Foreskin fibroblast (primary cell): ENCODE measurements at places on chromosomes 12 and 14.

DNA sequence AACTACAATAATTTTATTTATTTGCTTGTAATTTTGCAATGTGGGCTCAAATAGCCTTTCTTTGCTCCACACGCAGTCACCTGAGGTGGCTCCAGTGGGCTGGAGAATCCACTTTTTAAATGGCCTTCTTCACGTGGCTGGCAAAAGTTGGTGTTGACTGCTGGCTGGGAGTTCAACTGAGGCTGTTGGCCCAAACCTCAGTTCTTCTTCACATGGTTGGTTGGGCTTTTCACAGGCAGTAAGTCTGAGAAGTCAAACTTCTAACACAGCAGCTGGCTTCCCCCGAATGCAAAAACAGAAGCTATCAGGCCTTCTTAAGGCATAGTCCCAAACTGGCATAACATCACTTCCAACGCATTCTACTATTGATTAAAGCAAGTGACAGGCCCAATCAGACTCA, 2.1 kb upstream of the OXA1L start:
- DNase-seq: no peak

DNA sequence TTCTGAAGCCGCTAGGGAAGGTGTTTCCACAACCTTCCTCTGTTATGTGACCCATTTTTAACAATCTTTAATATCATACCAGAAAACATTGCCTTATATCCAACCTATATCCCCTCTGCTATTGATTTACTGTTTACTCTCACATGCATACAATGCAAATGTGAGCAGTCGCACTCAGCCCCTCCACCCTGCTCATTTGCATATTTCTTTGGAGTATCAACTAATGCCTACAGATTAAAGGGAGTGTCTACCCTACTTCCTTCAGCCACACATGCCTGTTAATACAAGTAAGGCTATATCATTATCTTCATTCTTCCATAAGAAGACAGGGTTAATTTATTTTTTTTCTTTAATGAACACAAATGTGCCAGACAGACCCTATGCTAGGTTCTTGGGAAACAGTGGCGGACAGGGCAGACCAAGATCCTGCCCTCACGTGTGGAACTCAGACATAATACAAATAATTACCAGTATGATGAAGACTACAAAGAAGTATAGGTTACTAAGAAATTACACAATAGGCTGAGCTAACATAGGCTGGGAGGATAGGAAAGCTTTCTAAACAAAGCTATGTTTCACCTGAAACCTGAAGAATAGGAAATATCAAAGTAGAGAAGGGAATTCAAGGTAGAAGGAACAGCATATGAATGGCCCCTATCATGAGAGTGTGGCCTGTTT, 107.3 kb upstream of the MDM1 start:
- no peak for DNase-seq

GRCh38 chr14:64369201-64369600, 19.0 kb upstream of the MTHFD1 start:
- DNase-seq: no peak

- no peak for DNase-seq
Observed at GRCh38 chr14:104212206-104213095, 74.1 kb downstream of the KIF26A start.

DNA sequence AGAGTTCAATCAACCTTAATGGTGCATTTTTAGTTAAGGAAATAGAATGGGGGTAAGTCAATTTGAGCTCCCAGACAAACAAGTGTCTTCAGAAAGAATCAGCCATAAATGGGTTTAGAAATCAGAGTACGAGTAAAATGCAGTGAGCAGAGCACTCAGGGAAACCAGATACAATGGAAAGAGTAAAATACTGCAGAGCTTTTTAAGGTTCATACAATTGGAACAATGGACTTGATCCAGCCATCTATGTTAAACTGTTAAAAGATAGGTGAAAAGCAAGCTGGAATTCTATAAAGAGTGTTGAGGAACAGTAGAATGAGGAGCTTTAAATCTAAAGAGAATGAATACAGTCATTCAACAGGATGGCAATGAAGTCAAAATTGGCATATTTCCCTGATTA, 23.8 kb upstream of the PCNX4 start:
- DNase-seq: no peak

DNA sequence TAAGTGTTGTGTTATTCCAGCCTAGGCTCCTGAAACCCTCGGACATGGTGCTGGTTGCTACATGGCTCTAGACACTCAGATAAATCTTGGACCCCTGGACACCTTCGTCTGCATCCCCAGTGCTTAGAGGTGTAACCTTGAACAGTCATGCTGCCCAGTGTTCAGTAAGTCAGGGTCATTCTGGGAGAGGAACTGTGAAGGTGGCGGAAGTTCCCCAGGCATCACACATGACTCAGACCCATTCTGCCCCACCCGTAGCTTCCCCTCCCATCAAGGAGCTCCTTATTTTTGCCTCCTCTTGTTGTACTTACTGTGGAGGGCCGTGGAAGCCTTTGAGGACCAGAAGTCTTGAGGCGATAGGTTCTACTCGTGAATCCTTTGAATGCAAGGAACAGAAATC, 18.1 kb upstream of the SSPN start:
- DNase-seq: no peak

DNA sequence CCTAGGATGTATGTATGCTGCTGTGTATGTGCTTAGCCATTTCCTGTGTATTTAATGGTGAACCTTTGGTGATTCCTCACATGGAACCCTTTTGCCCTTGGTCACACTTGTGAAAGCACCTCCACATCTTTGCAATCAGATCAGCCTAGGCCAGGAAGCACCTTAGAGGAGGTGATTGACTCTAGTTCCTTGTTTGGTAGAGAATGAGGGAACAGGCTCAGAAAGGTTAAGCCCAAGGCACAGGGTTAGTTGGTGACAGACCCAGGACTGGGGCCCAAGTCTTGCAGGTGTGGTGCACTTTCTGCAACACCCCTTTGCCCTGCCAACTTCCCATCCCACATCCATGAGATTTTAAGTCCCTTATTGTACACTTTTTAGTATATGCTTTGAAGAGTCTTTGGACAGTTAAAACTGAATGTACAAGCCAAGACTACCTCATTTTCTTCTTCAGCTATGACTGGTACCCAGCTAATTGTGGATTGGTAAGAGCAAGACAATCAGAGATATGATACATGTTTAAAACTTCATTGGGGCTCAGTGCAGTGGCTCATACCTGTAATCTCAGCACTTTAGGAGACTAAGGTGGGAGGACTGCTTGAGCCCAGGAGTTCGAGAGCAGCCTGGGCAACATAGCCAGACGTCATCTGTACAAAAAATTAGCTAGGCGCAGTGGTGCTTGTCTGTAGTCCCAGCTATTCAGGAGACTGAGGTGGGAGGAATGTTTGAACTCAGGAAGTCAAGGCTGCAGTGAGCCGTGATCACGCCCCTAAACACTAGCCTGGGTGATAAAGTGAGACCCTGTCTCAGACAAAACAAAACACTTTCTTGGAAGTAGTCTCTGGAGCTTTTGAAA, 71.1 kb downstream of the RASSF3 start:
- DNase-seq: no peak

GRCh38 chr14:68741477-68741791, 51.4 kb downstream of the ZFP36L1 start:
- no peak for DNase-seq

DNA sequence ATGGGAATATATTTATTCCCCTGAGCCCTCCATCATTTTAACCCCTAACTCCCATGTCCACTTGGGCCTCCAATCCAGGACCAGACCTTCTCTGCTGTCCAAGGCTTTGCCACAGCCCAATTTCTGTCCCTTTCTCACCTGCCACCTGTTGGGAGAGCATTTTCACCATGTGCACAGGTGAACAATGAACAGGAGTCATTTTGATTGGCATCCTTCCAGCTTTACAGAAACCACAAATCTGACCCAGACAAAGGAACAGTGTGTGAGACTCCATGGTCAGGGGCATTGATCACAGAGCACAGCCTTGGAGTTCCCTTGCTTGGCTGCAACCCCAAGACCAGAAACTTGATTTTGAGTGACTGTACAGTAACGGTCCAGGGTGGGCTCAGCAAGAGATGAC, 91.9 kb downstream of the CRACR2A start:
- no peak for DNase-seq

GRCh38 chr14:31477248-31477647, 10.6 kb downstream of the GPR33 start:
- no peak for DNase-seq

GRCh38 chr12:55072083-55072482, 52.3 kb downstream of the NEUROD4 start:
- no peak for DNase-seq

DNA sequence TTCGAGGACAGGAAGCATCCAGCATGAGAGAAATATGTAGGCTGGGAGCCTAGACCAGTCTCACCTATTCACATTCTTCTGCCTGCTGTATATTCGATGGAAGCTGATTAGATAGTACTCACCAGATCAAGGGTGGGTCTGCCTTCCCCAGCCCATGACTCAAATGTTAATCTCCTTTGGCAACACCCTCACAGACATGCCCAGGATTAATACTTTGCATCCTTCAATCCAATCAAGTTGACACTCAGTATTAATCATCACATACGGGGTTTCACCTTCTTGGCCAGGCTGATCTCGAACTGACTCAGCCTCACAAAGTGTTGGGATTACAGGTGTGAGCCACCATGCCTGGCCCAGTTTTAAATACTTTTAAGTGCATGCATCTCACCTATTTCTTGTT, 30.5 kb upstream of the SLC10A1 start:
- no peak for DNase-seq

DNA sequence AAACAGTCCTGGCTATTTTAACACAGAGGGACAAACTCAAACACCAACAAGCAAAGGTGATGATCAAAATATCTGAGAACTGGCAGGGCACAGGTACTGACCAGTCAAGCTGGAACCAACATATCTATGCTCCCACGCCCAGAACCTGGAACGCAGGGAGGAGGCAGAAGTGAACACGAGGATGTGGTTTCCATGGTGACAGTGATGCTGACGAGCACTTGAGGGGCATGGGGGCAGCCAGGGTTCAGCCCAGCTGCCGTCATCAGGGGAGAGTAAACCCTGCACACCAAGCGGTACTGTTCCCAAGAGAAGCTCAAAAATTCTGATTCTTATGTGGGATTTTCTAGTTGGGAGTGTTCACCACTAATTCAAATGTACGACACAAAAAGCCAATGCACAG, 113.6 kb upstream of the SFSWAP start:
- no peak for DNase-seq

GRCh38 chr14:59360923-59361794, 104.0 kb downstream of the GPR135 start:
- DNase-seq: peak; percentile 57

DNA sequence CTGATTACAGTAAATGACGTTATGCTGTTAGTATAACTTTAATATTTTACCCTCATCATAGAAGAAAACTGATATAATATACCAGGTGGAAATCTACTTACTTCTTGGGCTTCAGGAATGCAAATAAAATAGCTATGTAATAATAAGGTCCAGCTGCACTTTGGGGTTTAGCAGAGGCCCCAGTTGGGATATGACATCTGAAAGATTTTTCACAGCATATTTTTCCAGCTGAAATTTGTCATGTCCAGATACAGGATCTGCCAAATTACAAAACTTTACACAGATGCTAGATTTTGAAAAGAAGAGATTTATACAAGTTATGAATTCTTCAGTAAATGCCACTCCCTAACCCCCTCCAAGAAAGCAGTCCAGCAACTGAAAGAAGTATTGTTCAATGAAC, 29.2 kb upstream of the DCN start:
- DNase-seq: peak; percentile 12

DNA sequence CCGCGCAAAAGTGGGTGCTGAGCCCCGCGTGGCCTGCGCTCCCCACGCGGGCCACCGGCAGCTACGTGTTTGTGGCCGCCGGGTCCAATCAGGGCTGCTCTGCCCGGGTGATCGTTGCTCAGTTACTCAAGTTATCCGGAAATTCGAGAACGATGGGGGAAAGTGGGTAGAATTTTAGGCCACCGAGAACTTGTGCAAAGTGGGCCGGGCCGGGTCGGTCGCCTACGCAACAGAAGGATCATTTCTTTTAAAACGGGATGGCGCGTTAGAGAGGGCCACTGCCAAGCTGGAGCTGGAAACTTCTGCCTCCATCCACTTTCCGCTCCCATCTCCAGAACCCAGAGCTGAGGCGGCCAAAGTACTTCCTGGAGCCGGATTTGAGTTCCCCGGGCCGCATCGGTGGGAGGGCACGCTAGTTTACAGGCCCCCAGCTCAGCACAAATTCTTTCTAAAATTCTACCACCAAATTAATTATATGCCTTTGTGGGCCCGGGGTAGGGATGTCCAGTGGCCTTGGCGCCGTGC, 3.5 kb downstream of the RFX4 start:
- DNase-seq: no peak

DNA sequence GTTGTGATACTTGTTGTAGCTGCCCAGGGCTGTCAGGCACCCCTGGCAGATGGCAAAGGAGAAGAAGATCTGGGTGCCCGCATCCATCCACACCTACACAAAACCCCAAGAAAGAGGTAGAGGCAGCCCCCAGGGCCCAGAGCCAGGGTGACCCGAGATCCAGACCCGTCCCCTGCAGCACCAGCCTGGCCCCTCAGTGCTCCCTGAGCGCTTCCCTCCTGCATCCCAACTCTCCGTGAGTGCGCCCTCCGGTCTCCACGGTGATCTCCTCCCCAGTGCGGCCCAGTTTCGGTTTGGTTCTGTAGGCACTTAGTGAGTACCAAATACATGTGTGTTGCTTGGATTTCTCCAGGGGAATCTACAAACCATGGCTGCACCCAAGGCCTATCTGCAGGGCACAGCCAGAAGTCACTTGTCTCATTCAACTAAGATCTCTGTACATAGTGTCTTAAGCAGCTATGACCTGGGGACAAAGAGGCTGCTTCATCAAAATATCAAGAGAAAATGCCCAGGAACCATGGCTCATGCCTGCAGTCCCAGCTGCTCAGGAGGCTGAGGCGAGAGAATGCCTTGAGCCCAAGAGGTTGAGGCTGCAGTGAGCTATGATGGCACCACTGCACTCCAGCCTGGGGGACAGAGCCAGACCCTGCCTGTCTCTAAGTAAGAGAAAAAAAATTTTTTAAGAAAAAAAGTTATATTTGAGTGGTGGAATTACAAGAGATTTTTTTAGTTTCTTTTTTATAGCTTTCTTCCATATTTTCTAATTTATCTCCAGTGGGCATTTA, 15.9 kb downstream of the SLC6A12 start:
- DNase-seq: no peak

DNA sequence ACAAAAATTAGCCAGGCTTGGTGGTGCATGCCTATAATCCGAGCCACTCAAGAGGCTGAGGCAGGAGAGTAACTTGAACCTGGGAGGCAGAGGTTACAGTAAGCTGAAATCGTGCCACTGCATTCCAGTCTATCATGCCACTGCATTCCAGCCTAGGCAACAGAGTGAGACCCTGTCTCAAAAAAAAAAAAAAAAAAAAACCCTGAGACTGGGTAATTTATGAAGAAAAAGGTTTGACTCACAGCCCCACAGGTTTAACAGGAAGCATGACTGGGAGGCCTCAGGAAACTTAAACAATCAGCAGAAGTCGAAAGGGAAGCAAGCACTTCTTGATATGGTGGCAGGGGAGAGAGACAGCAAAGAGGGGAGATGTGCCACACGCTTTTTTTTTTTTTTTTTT, 123.2 kb downstream of the GXYLT1 start:
- no peak for DNase-seq

DNA sequence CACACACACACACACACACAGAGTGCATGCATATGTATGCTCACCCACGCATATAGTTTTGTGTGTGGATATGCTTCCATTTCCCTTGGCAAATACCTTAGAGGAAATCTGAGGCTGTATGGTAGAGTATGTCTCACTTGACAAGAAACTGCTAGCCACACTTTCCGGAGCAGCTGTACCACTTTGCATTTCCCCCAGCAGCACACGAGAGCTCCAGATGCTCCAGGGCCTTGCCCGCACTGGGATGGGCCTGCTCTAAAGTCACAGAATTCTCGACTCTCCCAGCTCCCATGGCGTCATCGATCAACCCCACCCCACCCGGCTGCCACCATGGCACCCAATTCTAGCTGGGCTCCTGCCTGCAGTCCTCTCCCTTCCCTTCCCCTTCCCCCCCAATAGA, 21.9 kb downstream of the CLMN start:
- DNase-seq: no peak
